ELF-1 (cell line): ENCODE measurements at places on chromosomes 16 and 17.

- DNase-seq = no peak
Observed at GRCh38 chr17:64520359-64520758, 13.6 kb downstream of the CEP95 start.

DNA sequence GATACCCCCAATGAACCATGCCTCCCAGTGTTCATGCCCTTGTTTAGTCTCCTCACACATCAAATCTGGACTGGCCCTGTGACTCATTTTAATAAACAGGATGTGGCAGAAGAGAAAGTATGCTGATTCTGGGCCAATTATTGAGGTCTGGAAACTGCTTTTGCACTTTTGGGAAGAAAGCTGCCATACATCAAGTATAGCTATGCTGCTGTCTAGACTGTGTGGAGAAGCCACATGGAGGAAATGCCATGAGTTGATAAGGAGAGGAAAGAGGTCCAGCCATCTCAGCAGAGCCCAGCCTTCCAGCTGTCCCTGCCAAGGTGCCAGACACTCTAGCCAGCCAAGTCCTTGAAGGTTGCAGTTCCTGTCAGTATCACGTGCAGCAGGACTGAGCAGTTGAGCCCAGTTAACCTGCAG, 16.7 kb downstream of the RPRML start:
- no peak for DNase-seq

- no peak for DNase-seq
Observed at GRCh38 chr17:69300222-69300621, 26.7 kb downstream of the ABCA5 start.

DNA sequence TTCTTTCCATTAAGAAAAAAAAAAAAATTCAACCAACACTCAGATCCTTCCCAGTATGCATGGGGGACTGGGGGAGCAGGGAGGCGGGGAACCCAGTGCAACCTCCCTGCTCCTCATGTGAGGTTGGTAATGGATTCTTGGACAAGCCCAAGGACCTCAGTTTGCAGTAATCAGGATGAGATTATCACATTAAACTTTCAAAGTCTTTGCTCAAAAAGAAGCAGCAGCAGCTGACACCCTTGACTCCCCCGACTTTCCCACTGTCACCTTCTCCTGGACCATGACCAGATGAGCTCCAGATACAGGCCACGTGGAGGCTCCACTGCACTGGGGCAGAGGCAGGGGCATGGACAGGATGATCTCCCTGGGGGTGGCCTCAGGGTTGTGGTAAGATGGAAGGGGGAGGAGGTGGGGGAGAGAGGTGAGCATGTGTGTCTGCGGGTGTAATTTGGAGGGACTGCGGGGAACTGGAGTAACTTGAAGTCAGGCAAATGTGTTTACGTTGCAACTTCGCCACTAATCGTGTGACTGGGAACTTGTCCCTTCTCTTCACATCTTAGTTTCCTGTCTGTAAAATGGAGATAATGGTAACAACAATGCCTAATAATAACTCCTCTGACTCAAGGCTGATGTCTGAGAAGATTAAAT, 19.8 kb downstream of the ZNF385C start:
- no peak for DNase-seq

- DNase-seq = no peak
Observed at GRCh38 chr16:28875134-28876018, 2.9 kb upstream of the ATP2A1 start.

- no peak for DNase-seq
Observed at GRCh38 chr17:78997881-78998280, 11.7 kb downstream of the CANT1 start.

DNA sequence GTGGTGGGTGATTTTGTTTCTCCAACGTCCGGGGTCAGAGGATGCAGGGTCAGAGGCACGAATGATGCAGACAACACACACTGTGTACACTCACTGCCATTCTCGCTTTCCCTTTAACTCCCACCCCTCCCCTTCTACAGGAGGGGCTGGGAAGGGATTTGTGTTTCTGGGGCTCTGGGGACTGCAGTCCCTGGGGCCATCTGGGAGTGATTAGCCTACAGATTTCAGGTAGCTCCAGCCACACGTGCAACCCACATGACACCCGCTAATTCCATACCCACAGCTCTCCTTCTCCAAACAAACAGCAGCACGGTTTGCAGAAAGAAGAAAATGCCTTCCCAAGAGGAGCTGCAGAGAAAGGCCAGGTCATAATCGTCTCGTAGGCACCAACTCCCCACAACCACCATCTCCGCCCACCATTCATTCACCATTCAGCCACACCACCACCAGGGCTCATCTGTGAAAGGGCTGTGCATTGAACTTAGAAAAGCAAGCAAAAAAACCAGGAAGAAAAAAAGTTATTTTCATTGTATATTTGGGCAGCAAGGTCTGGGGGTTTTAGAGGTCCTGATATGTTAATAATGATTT, 9.4 kb upstream of the SOX9 start:
- DNase-seq = no peak
